Fibroblast of skin of left biceps (primary cell): ENCODE measurements at places on chromosomes 4 and X.

GRCh38 chr4:8159537-8160232 lies 1.1 kb upstream of the ABLIM2 start:
- DNase-seq: no peak

DNA sequence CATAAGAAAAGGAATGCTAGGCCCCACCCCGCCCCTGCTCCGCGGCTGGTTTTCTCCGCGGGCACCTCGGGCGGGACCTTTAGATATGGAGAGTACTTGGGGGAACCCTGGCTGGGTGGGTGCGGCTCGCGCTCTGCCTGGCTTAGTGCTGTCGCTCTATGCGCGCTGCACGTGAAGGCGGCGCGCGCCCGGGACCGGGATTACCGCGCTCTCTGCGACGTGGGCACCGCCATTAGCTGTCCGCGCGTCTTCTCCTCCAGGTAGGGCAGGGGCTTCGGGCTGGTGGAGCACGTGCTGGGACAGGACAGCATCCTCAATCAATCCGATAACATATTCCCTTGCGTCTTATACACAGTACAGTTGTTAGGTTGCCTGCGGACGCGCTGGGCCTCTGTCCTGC lies 56.0 kb downstream of the MAGEB10 start:
- no peak for DNase-seq

- no peak for DNase-seq
Measured at GRCh38 chr4:145860897-145861296, 77.7 kb downstream of the ZNF827 start.

GRCh38 chr4:133641191-133641590 lies 492.1 kb downstream of the PCDH10 start:
- DNase-seq: no peak

DNA sequence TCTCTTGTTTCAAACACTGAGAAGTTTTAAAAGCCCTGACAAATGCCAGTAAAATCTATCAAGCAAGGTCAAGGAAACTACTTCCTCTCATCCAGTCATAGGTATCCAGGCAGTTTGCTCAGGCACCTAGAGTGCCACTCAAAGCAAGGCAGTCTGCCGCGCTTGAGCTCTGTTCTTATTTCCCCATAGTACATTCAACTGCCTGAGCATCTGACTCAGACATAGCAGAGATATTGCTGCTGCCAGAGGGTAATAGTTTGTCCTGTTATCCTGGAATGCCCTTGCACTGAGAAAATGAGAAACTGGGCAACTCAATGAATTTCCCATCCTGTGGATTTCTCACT lies 16.1 kb upstream of the ATP8A1 start:
- DNase-seq: no peak

- no peak for DNase-seq
Measured at GRCh38 chr4:67721770-67722597, 21.0 kb upstream of the UBA6 start.

DNA sequence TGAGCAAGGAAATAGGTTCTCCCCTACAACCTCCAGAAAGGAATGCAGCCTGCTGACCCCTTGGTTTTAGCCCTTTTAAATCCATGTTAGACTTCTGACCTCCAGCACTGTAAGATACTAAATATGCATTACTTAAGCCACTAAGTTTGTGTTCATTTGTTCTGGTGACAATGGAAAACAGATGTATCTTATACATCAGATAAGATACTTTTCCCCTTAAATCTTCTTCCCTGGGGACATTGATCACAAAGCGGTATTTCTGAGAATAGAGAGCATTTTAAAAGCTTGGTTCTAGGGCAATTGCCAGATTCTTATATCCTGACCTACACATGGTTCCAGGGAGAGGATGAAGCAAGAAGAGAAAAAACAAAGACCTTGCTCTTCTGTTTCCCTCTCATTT lies 6.5 kb upstream of the TMEM184C start:
- DNase-seq: peak; percentile 39

DNA sequence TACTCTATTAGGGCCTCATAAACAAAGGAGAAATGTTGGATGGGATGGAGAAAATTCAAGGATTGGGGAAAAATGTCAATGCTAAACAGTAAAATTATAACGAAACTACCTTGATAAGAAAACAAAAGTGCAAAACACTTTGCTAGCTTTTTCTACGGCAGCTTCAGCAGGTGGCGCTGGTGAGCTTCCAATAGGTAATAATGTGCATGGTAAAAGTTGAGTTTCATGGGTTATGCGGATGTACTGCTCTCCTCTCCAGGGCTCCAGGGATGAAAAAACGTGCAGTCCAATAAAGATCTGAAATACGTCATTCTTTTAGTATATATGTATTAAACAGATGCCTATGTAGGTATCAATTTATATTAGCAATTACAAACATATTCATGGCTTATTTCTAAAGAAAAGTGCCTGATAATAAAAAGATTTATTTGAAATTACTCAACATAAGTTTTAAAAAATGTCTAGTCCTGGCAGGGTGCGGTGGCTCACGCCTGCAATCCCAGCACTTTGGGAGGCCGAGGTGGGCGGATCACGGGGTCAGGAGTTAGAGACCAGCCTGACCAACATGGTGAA lies 239.6 kb downstream of the GRXCR1 start:
- peak; percentile 24 for DNase-seq

GRCh38 chr4:185480016-185480732 lies 8.6 kb upstream of the CCDC110 start:
- no peak for DNase-seq

- no peak for DNase-seq
Measured at GRCh38 chrX:6986915-6987314, 160.6 kb upstream of the STS start.

- no peak for DNase-seq
Measured at GRCh38 chr4:55554453-55555030, 7.8 kb upstream of the CLOCK start.

DNA sequence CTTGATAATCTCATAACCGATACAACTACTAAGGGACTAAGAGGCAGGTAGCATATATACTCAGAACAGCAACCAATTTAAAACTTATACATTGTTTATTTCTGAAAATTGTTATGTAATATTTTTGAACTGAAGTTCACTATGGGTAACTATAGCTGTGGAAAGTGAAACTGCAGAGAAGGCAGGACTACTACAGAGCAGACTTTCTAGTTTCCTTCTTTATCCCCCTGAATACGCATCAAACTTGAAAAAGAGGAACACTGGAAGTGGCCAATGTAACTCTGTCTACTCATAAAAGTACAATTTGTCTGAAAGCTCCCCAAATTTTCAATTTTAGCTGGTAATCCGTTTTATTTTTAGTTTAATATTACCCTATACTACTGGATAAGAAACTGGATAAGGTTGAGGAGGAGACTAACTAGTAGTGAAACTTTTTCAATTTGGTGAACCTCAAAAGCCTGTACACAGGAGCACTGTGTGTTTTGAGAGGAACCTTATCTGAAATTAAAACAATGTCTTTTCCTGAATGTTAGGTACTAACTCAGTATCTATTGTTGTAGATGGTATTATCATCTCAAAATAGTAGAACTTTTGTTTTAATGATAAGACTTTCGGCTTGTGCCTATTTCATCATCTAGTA lies 225.8 kb downstream of the GABRG1 start:
- no peak for DNase-seq

GRCh38 chrX:152895724-152896420 lies 2.0 kb upstream of the ZNF185 start:
- no peak for DNase-seq

GRCh38 chr4:140153419-140153717 lies 616 bp downstream of the MAML3 start:
- DNase-seq: no peak

DNA sequence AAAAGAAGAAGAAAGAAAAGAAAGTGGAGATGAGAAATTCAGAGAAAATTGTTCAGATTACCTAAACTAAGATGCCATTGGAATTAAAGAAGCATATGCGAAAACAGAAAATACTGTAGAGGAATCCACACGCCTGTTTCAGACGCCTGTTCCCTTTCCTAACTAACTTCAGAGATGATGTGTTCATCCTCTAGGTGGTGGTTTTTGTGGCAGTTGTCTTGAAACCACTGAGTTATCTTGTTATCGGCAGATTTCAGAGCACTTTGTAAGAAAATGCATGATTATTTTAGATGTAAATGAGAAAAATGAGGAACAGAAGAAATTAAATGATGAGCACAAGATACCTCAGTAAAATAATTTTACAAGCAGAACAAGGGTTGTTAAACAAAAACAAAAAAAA lies 48.3 kb downstream of the FUNDC1 start:
- no peak for DNase-seq

GRCh38 chr4:155900381-155900780 lies 3.1 kb upstream of the TDO2 start:
- DNase-seq: peak; percentile 60

DNA sequence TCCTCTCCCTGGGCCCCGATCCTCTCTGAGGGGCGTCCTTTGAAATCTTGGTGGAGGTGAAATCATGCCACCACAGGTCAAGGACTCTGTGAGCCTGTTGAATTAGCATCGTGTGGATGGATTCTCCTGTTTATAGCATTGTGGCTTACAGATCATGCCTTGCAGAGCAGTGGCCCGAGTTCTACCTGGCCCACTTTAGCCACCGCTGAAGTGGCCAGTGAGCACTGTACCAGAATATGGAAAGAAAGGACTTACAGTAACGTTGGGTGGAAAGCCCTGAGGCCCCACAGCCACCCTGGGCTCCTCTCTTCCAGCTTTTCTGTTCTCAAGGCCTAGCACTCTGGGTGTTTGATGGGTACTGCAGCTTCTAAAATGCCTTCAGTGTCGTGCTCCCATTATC lies 35.3 kb downstream of the NPFFR2 start:
- DNase-seq: no peak

DNA sequence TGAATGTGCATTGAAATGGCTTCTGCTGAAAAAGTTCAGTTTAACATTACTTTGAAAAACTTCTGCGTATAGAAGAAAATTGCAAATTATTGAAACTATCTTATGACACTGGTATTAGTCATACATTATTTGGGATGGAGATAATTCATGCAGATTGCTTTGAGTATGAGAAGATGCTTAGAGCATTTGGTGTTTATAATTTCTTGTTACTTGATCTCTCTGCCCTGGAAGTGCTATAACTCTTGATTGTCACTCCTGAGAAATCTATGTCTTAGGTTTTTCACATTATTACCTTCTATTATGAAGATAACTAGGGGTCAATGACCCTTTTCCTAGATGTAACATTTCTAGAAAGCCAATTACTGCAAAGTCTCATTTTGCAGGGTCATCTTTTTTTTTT lies 36.4 kb downstream of the TMEM131L start:
- no peak for DNase-seq
